ENCODE measurements at places on chromosomes 7 and 10.

- no peak for DNase-seq
Measured at GRCh38 chr7:152674860-152675758, 832 bp downstream of the XRCC2 start.

- no peak for DNase-seq
Measured at GRCh38 chr10:113663142-113663541, 699 bp downstream of the NRAP start.

- DNase-seq: no peak
Measured at GRCh38 chr10:36171953-36172940, 530.2 kb upstream of the FZD8 start.

GRCh38 chr7:54632696-54633095 lies 90.5 kb downstream of the VSTM2A start:
- DNase-seq: no peak

- DNase-seq: no peak
Measured at GRCh38 chr7:45107356-45107755, 4.1 kb downstream of the TBRG4 start.

GRCh38 chr10:24485304-24485703 lies 238.4 kb downstream of the ARHGAP21 start:
- no peak for DNase-seq

DNA sequence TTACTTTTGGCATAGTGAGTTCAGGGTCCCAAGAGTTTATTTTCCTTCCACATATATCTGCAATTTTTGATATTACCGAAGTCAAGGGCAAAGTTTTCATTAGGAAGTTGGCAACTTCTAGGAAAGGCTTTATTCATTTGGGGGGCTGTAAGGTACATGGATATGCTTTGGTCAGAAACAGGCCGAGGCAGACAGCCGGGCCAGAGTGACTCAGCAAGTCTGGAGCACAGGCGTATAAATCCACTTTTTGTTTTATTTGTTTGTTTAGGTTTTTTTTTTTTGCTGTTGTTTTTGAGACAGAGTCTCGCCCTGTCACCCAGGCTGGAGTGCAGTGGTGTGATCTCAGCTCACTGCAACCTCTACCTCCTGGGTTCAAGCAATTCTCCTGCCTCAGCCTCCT lies 3.7 kb downstream of the ZNF680 start:
- DNase-seq: no peak

GRCh38 chr7:106569500-106569929 lies 91.4 kb downstream of the CCDC71L start:
- DNase-seq: no peak

DNA sequence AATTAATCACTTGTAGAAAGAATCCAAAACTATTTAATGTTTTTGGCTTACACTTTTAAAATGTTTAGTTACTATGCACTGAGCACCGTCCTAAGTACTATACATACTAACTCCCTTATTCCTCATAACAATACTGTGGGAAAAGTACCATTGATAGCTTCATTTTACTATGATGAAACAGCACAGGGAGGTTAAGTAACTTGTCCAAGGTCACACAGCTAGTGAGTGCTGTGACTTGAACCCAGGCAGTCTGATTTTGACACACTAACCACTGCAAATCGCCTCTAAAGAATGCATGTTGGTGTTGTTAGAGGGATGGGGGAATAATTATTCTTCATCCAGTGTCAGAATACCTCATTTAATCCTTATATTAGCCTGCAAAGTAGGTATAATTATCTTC lies 1.9 kb upstream of the RELN start:
- no peak for DNase-seq
